GF-D8 (cell line): ENCODE measurements at places on chromosomes 11 and 22.

DNA sequence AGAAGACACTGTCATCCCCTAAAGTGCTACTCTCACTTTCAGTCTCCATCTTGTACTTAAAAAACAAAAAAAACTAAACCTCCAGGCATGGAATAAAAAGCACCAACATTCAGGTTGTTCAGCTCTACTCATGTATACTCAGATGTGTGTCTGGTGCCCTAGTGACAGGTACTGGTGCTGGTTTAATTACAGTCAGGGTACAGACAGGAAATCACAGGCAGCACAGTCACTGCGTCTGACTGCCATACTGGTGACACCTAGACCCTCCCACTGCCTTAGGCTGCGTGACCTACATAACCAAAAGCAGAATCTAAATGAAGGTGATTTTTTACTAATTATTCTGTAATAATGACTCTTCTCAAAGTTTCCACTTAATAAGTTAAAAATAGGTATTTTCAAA lies at the start of gene ARHGAP32:
Gene ARHGAP32, minus strand, starts transcription at position 176 of the 400 bp plus-strand sequence. Its CDS starts 127 bp downstream, at position 49.
- DNase-seq, result no peak

GRCh38 chr22:36510966-36511881 lies 4.4 kb upstream of the FOXRED2 start:
- no peak for DNase-seq

GRCh38 chr11:103079833-103080232 lies 12.1 kb downstream of the DCUN1D5 start:
- no peak for DNase-seq

DNA sequence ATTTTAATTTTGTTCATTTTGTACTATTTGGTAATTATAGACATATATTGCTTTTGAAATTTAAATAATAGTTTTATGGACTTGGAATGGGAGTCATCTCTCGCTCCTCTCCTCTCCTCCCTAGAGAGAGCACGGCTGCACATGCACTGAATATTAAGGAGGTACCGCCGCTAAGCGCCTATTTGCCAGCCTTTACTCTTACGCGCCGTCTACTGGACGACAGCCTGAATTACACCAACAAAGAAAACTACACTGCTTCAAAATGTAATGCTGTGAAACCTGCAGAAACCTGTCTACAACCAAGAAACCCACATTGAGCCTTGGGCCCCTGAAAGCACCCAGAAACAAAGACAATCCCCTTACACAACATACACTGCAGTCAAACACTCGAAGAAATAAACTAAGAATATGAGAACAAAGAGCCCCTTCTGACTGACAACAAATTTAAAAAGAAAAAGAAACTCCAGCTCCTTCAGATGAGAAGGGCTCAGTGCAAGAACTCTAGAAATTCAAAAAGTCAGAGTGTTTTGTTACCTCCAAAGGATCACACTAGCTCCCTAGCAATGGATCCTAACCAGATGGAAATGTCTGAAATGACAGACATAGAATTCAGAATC lies 737.2 kb downstream of the LRRC4C start:
- no peak for DNase-seq

- no peak for DNase-seq
Measured at GRCh38 chr22:40334060-40334459, 12.2 kb upstream of the ADSL start.

- no peak for DNase-seq
Measured at GRCh38 chr11:26556582-26556981, 15.5 kb downstream of the MUC15 start.

- peak; percentile 68 for DNase-seq
Measured at GRCh38 chr11:119085437-119085847, 761 bp downstream of the HMBS start.

GRCh38 chr22:47698906-47699305 lies 936.5 kb downstream of the TBC1D22A start:
- DNase-seq, result no peak

DNA sequence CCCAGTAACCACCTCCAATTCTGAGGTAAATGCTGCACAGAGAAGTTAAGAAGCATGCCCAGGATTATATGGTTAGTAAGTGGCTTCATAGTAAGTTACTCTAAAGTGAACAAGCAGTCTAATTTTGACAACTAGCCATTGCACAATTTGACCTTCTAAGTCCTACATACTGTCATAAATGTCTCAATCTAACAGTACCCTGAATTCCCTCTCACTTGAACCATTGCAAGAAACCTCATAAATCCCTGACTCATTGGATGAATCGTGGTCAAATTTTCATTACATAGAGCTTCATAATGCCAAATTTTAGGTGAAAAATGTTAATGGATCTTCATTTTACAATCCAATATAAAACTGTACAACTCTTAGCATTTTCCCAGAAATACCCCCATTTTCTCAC lies 217.3 kb upstream of the GRIA4 start:
- no peak for DNase-seq

GRCh38 chr11:35210876-35211546 lies 72.0 kb downstream of the CD44 start:
- no peak for DNase-seq

GRCh38 chr11:95505927-95506426 lies 275.0 kb upstream of the SESN3 start:
- no peak for DNase-seq

DNA sequence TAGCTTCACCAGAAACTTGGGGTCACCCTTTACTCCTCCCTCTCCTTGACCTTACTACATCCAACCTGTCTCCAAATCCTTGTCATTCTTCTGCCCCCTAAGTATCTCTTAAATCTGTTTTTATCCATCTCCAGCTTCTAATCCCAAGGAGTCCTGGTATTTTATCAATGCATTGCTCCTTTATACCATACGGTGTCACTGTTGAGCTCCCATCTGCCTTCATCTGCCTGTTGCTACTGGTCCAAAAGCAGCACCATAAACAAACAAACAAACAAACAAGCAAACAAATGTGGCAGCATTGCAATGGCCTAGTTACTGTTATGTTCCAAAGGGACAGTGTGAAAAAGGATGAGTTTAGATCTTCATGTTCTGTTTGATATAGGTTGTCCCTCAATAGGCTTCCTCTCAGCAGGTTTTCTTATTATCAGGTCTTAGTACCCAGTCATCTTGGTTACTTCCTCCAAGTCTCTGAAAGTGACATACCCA lies 34.2 kb downstream of the DNHD1 start:
- DNase-seq, result no peak

GRCh38 chr11:102168481-102168880 lies 58.2 kb downstream of the YAP1 start:
- no peak for DNase-seq

- DNase-seq, result no peak
Measured at GRCh38 chr22:31628362-31628761, 33.7 kb downstream of the PISD start.

DNA sequence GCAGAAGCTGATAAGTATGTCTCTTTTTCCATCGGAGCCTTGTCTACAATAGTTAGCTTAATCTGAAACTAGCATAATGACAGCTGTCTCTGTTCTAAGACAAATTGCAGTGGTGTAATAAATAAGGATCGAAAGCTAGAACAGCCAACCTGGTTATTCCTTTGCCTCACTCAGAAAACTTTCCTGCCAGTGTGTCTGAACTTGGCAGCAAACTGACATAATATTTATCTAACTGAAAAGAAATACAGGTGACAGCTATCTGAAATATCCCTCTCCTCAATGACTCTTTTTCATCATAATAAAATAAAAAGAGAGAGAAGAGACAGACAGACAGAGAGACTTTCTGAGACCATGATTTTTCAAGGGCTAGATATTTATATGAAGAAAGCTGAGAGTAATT lies 642.5 kb downstream of the LRRC4C start:
- no peak for DNase-seq

- no peak for DNase-seq
Measured at GRCh38 chr11:88098289-88098688, 77.0 kb downstream of the RAB38 start.

- no peak for DNase-seq
Measured at GRCh38 chr11:7253800-7254199, 2.1 kb downstream of the SYT9 start.

DNA sequence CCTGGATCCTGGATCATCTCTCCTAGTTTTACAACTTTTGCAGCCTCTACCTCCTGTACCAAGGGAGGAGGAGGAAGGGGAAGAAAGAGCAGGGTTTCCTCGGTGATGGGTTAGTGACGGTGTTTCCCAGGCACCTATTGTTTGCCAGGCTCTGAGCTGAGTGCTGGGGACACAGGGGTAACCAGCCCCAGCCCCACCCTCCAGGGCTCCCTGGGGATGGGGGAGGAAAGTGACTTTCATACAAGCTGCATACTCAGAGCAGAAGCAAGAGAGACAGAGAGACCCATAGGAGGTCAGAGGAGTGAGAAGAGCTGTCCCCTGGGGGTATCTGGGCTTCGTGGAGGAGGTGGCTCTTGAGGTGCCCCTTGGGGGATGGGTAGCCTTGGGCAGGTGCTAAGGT lies 89.4 kb upstream of the THY1 start:
- DNase-seq, result no peak

DNA sequence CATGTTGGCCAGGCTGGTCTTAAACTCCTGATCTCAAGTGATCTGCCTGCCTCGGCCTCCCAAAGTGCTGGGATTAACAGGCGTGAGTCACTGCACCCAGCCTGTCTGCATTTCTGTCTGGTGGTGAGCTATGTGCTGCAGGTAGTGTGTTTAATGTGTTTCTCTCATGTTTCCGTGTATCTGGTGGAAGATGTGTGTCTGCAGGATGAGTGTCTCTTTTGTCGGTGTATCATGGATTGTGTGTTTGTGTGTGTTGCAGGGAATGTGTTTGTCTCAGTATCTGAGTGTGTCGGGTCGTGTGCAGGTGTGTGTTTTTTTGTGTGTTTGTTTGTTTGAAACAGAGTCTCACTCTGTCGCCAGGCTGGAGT lies 16.1 kb downstream of the SCARF2 start:
- no peak for DNase-seq

DNA sequence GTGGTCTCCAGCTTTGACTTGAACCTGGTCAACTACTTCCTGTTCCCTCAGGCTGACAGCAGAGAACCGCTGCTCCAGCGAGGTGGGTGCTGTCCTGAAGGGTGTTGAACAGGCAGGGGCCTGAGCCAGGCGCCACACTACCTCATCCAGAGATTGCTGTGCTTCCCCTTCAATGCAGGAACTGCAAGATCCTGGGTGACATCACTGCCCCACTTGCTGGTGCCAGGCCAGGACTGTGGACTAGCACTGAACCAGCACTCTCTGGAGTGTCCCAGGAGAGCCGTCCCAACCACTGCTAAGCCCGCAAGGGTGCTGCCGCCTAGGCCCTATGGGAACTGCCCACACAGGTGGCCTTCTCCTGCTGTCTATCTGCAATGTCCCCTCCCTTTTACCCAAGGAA lies 51.7 kb downstream of the GAB4 start:
- DNase-seq, result no peak

- peak; percentile 78 for DNase-seq
Measured at GRCh38 chr11:111938687-111939160, 1.6 kb downstream of the DIXDC1 start.

- DNase-seq, result no peak
Measured at GRCh38 chr11:34915136-34916014, 804 bp downstream of the APIP start.

DNA sequence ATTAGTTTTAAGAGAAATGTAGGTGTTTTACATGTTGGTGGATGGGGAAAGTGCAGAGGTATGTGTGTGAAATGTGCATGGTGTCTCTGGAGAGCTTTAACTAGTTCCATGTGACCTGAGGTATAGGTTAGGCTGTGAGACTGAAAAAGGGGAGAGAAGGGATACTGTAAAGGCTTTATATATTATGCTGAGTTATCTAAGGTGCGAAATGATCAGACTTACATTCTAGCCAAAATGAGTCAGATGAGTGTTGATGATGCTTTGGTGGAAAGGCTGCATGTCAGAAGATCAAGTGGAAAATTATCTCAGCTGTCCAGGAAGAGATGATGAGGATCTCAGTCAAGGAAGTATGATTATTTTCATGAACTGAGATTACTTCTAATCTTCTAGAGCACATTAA lies 15.8 kb downstream of the ACAT1 start:
- DNase-seq, result no peak

DNA sequence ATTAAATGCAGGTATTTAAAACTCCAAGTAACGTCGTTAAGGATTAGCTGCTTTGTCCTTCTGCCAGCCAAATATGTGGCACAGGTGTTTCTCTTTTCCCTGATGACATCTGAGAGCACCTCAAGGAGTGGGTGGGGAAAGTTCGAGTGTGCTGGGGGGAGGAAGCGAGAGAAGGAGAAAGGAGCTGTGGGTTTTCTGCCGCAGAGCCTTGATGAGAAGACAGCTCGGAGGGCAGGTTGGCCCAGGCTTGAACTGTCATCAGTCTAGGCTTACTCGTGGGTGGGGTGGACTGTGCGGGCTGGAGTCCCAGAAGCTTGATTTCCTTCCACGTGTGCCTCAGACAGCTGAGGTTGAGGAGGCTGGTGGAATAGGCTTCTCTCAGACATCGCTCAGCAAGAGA lies 15.2 kb upstream of the SORL1-AS1 start:
- no peak for DNase-seq

GRCh38 chr11:64796757-64797541 lies 6.1 kb downstream of the MAP4K2 start:
- no peak for DNase-seq

- DNase-seq, result no peak
Measured at GRCh38 chr11:73566422-73566821, 31.5 kb downstream of the FAM168A start.

DNA sequence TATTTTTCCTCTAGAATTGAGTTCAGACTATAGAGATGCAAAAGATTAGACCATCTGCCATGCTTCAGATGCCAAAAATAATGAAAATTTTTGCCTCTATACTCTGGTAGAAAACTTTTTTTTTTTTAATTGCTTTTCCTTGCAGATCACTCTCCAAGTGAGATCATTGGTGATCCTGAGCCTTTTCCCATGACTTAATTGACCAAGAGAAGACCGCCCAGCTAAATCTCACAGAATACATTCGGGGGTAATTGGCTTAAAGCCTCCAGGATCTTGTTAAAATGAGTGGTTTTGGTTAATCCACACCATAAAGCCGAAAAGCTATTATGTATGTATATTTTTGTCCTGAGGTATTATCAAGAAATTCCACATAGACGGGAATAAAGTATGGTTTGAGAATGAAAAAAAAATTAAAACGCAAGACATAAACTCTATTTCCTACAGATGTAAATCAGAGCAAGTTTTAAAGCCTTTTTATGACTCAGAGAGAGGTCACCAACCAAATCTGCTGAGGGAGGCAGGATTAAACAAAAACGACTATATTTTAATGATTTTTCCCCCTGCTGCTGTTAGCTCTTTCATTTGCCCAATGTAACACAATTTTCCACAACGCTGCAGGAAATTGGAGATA lies 64.0 kb downstream of the PARVA start:
- no peak for DNase-seq

DNA sequence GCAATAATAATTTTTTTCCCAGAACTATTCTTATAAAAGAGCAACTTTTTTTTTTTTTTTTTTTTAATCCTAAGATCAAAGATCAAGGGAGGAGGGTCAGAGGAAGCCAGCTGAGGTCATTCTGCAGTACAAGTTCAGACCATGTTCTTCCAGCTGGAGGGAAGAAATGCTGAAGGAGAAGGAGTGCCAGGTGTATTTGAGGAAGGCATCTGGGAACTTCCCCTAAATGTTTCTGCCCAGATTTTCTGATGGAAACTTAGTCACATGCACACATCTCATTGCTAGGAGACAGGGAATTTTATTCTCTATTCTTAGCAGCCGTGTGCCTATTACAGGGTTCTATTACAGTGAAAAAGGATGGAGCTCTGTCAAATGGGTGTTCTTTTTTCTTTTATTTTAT lies 208.4 kb downstream of the ARHGAP42 start:
- no peak for DNase-seq
